Stimulated activated CD4-positive, alpha-beta T cell treated with anti-CD3 and anti-CD28 coated beads, Interleukin-1b, Interleukin-23, amount 100 ng/mL, for 1 hour (primary cell): ENCODE measurements at places on chromosomes 13 and 19.

DNA sequence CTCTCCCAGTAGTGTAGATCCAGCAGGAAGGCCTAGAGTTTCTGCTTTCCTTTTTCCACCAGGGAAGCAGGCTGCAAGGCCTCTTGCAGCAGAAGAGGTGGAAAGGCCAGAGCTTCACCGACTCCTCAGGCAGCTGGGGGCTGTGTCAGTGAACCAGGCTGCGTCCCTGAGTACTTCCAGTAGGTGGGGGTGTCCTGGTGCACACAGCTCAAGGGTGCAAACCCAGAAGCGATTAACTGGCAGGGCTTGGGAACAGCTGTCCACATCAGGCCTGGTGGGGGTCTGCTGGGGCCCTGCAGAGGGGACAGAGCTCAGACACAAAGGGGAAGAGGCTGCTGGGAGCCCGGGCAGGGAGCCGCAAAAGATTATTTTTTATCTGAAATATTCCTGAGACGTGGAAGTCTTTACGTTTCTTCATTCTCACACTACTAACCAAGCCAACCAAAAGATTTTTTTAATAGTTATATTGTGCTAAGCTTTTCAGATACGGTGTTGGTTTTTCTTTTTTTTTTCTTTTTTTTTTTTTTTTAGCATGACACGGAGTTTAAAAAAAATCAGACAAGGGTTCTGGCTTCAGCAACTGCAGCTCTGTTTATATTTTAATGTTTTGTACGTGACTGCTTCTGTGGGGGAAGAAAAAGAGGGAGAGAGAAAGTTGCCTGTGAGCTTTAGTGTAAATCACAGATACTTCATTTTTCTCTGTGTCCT, 11.0 kb downstream of the TSHZ3 start:
- no peak for DNase-seq

GRCh38 chr13:34864671-34865070, 77.4 kb upstream of the NBEA start:
- DNase-seq, result no peak

- DNase-seq, result no peak
These were observed 46.8 kb downstream of the ZNF85 start for GRCh38 chr19:20969898-20970297.

DNA sequence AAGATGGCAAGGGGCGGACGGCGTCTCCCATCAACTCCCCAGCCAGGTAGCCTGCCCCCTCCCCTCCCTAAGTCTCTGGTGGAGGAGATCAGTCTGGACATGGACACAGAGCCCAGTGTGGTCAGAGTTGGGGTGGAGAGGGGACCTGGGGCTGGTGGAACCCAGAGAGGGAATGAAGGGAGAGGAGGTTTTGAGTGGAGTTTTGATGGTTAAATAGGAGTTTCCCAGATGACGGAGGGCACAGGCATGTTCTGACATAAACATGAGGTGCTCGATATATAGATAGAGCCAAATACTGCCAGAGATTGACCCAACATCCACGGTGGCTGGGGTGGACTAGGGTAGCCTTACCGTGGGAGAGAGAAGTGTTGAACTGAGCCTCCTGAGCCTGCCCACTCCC, 14.1 kb downstream of the FSD1 start:
- DNase-seq, result no peak

DNA sequence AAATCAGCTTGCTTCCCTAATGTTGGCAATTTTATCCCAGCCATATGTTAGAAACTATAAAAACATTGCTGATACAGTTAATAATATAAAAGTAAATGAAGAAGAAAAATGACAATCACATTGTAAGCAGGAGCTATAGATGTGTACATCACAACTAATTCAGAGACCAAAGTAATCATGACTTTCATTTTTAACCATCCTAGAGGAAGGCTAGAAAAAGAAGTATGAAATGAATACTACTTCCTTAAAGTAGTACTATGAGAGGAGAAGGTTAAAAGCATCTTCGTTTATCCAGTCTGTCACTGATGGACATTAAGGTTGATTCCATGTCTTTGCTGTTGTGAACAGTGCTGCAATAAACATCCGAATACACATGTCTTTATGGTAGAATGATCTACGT, 135.5 kb downstream of the IRS2 start:
- no peak for DNase-seq

DNA sequence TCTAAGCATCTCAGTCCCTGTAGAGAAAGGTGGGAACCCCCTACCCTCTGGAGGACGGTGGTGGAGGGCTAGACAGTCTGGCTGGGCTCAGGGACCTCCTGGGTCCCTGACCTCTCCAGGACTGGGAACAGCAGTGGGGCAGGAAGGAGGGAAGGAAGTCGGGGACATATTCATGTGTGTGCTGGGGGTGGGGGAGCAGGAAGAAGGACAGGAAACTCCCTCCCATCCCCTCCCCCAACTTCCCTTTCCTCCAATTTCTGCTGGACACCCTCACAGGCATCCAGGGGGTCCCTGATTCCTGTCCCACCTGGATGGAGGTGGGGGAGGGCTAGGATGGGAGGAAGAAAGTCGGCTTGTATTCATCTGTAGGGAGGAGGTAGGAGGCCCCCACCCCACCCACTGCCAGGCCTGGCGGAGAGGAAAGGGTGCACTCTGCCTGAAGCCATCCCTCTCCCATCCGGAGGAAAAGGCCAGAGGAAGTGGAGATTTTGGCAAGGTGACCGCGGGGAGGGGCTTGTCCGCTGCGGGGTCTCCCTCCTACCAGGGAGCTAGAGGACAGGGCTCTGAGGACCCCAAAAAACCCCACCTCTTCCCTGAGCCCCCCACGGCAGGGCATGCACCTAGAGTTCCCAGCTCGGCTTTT, 2.3 kb downstream of the NOVA2 start:
- no peak for DNase-seq

DNA sequence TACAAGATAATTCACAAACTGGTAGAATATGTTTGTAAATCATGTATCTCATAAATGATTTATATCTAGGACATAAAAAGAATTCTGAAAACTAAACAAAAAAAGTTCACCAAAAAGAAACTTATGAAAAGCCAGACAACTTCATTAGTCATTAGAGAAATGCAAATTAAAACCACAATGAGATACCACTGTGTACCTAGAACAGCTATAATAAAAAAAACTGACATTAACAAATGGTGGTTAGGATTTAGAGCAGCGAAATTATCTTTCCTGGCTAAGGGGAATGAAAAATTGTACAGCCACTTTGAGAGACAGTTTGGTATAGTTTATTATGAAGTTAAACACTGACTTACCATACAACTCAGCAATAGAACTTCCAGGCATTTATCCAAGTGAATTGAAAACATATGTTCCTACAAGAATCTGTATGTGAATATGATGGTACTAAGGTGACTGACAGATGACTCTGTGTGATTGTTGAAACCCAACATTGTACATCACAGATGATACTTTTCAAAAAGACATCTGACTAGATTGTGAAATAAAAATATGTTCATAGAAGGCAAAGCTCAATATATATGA, 41.8 kb downstream of the UGGT2 start:
- no peak for DNase-seq

GRCh38 chr19:3655402-3656072, 28.9 kb upstream of the CACTIN start:
- DNase-seq, result no peak

DNA sequence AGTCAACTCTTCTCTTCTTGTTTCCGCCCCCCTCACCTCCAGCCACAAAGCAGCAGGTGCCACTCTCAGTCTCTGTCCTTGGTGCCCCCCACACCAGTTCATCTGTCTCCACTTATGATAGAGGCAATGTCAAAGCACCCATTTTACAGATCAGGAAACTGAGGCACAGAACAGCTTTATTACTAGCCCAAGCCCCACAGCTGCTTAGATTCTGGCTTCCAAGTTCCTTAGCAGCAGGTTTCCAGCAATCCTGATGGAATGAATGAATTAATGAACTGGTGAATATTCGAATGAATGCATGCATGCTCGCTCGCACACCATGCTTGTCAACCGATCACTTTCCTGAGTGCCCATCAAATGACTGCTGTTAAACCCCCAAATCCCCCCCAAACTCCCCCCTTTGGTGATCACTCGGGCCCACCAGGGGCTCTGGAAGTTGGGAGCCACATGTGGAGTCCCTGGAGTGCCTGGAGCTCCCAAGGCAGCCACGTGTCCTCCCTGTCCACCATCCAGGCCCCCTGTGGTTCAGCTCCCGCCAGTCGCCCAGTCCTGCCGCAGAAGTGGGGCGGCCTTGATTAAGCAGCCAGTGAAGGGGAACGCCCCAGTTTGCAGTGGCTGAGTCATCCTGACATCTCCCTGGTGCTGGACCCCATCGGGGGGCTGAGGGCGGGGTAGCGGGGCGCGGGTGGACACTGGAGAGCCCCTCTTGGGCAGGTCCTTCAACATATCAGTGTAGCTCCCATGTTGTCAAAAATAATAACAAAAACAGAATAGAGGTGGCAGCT, 6.8 kb downstream of the PTPRS start:
- no peak for DNase-seq

DNA sequence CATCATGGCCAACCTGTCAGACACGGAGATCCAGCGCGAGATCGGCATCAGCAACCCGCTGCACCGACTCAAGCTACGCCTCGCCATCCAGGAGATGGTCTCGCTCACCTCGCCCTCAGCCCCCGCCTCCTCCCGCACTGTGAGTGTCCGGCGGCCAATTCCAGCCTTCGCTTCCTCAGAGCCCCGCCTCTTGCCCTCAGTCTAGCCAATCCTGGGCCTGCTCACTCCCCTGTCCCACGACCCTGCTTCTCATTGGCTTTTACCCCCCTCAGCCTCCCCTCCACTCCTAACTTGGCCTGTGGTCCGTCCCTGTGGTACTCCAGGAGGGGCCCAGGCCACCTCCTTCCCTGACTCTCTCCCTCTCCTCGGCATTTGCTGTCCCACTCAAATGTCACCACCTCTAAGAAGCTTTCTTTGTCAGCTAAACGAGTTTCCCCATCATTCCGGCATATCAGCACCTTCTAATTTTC, 12.3 kb downstream of the HRC start:
- no peak for DNase-seq

- DNase-seq, result no peak
These were observed 2.7 kb upstream of the ZNF43 start for GRCh38 chr19:21838646-21839045.
